Stimulated activated naive CD4-positive, alpha-beta T cell treated with Interleukin-2 at 50 U/mL for 16 hours (primary cell): ENCODE measurements at places on chromosomes 3 and 15.
A peak's percentile ranks its signal among the peaks of the same experiment; 100 is the strongest.

- DNase-seq, result no peak
Measured at GRCh38 chr15:59400103-59400813, 27.6 kb upstream of the MYO1E start.

DNA sequence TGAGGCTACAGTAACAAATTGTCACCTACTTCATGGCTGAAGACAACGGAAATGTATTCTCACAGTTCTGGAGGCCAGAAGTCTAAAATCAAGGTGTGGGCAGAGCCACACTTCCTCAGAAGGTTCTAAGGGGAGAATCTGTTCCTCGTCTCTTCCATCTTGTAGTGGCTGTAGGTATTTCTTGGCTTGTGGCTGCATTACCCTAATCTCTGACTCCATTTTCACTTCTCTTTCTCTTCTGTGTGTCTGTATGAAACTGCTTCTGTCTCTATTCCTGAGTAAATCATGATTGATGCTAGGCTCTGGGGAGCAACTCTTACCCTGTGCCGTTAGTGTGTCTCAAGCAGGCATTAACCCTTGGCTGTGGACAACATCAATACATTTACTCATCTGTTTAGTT is 164.7 kb downstream of the SQOR start:
- no peak for DNase-seq

- DNase-seq, result no peak
Measured at GRCh38 chr3:142225885-142226215, 465 bp upstream of the GK5 start.

DNA sequence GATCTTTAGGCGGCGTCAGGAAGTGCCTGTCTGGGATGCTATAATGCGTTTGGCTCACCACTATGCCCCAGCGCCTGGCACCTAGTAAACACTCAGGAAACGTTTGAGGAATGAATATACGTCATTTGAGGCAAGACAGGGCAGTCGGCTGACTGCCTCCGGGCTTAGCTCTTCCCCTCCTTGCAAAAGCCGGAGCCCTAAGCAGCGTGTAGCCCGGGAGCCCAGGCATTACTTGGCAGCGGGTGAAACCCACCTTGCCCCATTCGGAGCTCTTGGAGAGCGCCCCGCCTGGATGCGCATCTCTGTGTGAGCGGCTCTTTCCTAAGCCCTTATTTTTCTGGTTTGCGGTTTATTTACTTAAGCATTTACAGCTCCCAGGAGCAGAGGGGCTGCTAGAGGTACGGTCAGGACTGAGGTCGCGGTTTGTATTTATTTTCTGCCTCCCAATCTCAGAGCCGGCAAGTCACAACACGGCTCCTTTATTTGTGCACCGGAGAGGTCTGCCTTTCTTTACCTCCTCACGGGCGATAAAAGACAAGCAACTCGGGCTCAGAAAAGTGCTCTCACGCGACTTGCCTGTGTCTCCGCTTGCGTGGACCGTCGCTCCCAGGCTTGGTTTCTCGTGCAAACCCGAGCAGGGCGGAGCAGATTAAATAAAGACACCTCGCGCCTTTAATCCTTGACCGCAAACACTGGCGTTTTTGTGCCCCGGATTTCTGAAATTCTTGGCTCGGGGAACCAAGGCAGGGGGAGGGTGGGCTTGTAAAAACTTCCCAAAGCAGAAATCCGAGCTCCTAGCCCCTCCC is 737 bp upstream of the ITPR1 start:
- peak; percentile 37 for DNase-seq

GRCh38 chr15:78243058-78243457 is 8.7 kb upstream of the ACSBG1 start:
- no peak for DNase-seq

GRCh38 chr3:3559786-3560185 is 239.4 kb upstream of the LRRN1 start:
- no peak for DNase-seq

GRCh38 chr3:53843195-53844177 is 2.7 kb downstream of the CHDH start:
- no peak for DNase-seq

DNA sequence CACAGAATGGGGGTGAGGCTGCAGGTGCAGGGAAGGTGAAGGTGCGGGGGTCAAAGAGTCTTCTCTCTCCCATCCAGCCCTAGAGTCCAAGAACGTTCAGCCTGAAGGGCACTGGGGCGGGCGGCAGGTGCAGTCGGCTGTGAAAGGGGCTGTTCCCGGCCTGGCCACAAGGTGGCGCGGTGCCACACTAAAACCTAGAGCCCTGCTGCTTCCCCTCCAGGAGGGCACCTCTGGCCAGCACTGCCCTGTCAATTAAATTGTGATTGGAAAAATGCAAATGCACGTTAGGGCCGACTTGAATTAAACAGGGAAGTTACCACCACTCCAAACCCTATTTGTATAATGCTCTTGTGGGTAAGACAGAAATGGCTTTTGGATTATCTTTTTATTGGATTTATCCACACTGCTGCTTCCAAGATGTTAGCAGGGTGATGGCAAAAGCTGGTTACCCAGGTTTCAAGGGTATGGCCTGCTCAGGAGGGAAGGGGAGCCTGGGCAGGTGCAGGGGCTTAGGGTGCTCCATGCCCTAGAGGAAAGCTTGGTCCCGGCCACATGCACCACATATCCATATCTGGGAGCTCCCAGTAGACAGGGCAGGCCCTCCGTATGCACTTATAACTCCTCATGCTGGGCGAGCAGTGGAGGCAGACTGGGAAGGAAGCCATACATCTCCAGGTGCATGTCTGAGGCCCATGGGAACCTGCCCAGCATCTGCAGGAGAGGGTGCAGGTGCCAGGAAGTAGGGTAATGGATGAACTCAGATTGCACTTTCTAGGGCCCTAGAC is 119.8 kb downstream of the ADCY5 start:
- peak; percentile 50 for DNase-seq

- no peak for DNase-seq
Measured at GRCh38 chr3:147906285-147906684, 497.1 kb downstream of the ZIC1 start.

DNA sequence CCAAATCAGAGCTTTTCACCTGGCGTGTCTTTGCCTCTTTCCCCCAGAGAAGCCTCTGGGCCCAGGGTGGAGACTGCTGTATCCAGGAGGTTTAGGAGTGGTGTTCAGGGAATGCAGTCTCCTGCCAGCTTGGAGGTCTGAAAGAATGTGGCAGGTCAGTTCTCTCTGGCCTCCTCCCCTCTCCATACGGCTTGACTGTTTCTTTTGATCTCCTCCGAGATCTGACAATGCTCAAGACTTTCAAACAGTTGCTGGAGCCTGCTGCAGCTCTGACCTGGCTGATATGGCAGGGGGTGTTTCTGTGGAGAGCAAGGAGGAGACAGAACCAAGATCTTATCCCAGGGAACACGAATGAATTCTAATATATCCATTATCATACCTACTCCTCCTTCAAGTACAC is 24.7 kb upstream of the TM4SF4 start:
- no peak for DNase-seq

DNA sequence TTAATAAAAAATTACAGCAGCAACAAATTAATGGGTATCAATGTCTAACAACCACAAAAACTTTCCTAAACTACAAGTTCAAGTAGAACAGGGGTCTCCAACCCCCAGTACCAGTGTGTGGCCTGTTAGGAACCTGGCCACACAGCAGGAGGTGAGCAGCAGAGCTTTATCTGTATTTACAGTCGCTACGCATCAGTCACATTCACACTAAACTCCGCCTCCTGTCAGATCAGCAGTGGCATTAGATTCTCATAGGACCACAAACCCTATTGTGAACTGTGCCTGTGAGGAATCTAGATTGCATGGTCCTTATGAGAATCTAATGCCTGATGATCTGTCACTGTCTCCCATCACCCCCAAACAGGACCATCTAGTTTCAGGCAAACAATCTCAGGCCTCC is 18.5 kb upstream of the LIPC start:
- DNase-seq, result no peak

GRCh38 chr3:167705840-167706239 is 28.9 kb downstream of the PDCD10 start:
- DNase-seq, result no peak

DNA sequence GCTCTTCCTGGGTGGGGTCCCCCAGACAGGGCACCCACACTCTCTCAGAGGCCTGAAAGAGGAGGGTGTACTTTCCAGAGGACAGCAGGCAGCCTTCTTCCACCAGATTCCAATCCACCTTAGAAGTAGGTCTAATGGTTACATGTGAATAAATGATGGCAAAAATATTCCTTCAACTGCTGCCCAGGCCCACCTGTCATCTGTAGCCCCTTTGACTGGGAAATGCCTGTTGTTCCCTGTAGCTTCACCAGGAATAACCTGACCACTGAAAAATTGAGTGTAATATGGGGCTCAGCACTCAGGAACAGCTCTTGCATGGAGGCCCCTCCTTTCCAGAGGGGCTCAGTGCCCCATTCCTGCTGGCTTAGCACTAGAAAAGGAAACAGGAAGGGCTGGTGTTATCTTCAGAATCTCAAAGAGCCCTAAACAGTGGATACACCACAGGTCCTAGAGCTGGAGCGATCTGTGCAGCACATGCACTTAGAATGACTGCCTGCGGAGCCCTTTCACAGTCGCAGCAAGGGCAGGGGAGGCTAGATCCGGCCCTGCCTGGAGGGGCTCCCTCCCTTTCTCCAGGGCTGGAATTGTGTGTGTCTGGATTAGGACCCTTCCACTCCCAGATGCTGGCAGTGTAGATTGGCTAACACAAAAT is 32.1 kb downstream of the SLC22A14 start:
- DNase-seq, result no peak

- DNase-seq, result no peak
Measured at GRCh38 chr15:84973492-84974460, 7.9 kb upstream of the PDE8A start.

- DNase-seq, result no peak
Measured at GRCh38 chr3:72320955-72321303, 527.3 kb downstream of the SHQ1 start.

- no peak for DNase-seq
Measured at GRCh38 chr15:89743594-89743993, 7.5 kb downstream of the MESP1 start.

- DNase-seq, result no peak
Measured at GRCh38 chr15:76470691-76471090, 134.1 kb downstream of the ISL2 start.

DNA sequence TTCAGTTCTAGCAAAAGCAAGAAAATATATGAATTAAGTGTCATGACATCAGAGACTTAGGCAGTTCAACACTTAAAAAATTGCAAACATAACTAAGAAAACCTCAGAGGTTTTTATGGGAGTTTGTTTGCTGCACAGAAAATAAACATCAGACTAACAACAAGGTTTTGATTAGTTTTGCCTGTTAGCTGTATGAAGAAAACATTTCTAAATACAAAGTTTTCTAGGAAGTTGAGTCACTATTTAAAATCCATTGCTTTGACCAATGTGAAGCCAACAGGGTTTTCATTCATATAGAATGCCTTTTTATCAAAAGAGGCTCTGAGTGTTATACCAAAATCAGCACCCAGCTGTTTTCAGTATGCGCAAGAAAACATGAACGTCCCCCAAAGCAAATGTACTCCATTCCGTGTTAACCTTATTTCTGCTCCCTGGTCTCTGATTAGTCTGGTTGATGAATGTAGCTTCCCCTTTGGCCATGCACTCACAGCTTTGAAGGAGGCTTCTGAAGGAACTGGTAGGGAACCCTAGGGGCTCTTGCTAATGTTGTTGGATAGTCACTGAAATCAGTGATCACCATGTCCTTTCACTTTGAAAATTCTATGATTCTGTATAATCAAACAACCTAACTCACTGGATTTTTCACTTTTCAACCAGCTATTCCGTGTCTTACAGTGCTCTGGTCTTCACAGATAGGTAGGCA is 89.6 kb upstream of the TSEN2 start:
- no peak for DNase-seq

DNA sequence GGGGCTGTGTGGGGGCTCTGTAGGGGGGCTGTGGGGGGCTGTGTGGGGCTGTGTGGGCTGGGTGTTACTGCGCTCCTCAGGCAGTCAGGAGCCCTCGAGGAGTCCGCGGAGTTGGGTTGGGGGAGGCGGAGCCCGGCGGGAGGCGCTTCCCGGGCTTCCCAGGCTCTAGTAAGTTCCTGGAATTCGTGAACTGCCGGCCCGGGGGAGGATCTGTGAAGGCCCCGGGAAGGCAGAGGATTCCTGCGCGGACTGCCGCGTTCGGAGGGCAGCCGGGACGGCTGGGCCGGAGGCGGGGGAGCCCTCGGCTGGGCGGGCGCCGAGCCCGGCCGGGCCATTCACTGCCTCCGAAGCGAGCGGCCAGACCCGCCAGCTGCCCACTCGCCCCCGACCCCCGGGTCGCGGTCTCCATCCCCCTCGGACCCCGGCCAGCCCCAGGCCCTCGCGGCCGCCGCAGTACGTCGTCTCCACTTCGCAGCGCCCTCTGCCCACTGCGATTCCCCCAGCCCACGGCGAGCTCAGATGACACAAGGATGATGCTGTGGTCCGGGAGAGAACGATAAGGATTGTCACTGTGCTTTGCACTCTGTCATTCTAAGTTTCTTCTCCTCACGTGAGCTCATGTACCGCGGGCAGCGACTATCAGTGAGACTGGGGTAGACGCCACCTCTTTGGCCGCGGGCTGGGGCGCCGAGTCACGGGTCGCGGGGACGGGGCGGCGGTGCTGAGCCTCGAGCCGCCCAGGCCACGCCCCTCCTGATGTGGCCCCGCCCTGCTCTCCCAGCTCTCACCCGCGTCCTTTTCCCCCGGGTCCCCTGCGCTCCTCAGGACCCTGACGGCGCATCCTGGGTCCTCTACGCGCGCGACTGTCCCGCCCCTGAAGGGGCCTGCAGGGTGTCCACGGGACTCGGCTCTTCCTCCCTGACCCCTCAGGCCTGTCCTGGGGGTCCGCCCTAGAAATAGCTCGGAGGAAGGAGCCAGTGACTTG is 65.3 kb downstream of the KLF13 start:
- peak; percentile 76 for DNase-seq

DNA sequence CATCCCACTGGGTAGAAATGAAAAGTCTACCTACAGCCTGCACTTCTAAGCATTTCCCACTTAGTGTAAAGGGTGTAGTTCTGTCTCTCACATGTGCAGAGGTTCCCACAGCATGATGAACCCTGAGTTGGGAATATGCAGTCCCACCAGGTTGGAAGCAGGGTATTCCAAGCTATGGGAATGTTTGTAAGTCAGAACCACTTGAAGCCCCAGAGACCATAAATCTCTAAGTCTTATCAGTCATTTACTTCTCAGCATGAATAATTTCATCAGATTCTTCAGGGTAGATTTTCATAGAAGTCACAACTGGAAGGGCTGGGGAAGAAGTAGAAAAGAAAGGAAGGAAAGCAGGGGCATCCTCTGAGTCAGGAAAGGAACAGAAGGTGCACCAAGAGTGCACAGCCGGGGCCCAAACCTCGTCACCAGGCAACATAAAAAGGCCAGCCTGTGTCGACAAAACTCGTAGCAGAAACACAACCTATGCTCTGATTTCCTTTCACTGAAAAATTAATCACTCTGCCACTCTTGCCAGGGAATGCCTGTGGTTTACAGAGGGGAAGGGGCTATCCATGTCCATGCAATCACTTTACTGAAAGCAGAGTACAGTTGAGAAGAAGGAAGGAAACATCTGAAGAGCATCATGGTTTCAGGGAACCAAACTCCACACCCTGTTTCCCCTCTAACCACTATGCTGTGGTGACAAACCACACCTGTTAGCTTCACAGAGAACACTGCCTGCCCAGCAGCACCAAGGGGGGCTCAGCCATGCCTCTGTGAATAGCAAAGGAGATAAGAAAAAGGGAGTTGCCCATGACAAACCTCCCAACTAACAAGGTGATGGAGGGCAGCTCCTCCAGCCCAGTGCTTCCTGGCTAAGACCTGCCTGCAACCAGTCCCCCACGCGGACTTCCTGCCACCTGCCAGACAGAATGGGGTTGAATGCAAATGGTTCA is 40.5 kb downstream of the SH3BP5 start:
- peak; percentile 54 for DNase-seq

- DNase-seq, result peak; percentile 81
Measured at GRCh38 chr15:99928429-99928981, 195.3 kb upstream of the LYSMD4 start.
